Keratinocyte (primary cell): ENCODE measurements at places on chromosomes 11 and 22. TPM values are rescaled to one million over a fixed set of nuclear protein-coding genes. Genes with fewer than 3 reads are reported as not detected.

DNA sequence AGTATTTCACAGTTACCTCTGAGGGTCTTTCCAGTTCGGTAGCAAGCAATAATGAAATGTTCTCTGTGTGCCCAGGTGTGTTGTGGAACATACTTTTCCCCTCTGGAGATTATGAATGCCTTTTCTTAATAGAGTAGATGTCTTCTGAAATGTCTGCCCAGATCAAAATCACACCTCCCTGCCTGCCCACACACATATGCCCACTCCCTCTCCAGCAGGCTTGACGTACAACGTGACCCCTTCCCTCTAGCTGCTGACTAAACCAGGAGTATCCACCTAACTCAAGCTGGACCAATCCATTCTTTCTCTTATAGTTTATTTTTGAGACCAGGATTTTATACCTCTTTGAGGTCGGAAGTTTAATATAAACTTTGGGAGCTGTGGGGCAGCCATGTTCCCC lies 48.7 kb downstream of the ME3 start:
- no peaks in the 10 kb centered on the region for H3K27me3 ChIP-seq
- peak overlapping the region; percentile 83 for H3K27ac ChIP-seq
- H3K36me3 ChIP-seq, result no peaks in the 10 kb centered on the region
- DNase-seq, result no peak
- peak overlapping the region; percentile 53 for H3K4me3 ChIP-seq

JHY gene
- polyA plus RNA-seq, result 3.6 to 4.0 TPM (median 3.9 TPM) in 3 replicates

- no peak overlapping the region for H3K4me3 ChIP-seq
- no peaks in the 10 kb centered on the region for H3K27me3 ChIP-seq
- H3K4me1 ChIP-seq, result no peaks in the 10 kb centered on the region
- no peaks in the 10 kb centered on the region for H3K36me3 ChIP-seq
These were observed 7.4 kb downstream of the CD5 start for GRCh38 chr11:61109671-61110070.

DNA sequence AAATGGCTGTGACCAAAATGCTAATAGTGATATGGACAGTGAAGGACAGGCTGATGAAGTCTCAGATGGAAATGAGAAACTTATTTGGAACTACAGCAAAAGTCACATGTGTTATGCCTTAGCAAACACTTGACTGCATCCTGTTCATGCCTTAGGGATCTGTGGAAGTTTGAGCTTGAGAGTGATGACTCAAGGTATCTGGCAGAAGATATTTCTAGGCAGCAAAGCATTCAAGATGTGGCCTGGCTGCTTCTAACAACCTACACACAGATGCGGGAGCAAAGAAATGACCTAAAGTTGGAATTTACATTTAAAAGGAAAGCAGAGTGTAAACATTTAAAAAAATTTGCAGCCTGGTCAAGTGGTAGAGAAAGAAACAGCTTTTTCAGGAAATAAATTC lies 28.1 kb upstream of the CD81 start:
- no peaks in the 10 kb centered on the region for H3K4me1 ChIP-seq
- no peaks in the 10 kb centered on the region for H3K27me3 ChIP-seq
- no peak overlapping the region for H3K27ac ChIP-seq
- H3K4me3 ChIP-seq, result no peak overlapping the region
- no peaks in the 10 kb centered on the region for H3K36me3 ChIP-seq
- DNase-seq, result no peak

DNA sequence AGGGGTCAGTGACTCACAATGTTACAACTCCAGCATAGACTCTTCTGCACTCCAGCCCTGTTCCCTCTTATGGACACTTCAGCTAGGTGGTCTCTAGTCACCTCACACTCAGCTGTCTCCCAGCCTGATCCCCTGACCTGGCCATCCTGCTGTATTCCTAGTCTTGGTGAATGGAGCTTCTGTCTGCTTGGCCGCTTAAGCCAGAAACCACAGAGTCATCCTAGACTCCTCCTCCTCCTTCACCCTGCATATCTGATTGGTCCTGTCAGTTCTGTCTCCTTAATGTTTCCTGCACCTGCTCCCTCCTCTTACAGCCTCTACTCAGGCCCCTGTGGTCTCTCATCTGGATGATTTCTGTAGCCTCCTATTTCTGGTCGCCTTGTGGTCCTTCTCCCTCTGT lies 144.9 kb downstream of the HIPK3 start:
- no peaks in the 10 kb centered on the region for H3K4me1 ChIP-seq
- no peaks in the 10 kb centered on the region for H3K36me3 ChIP-seq
- no peaks in the 10 kb centered on the region for H3K27me3 ChIP-seq
- DNase-seq, result no peak

GRCh38 chr11:20873054-20873453 lies 203.7 kb downstream of the NELL1 start:
- H3K4me1 ChIP-seq, result no peaks in the 10 kb centered on the region
- no peak overlapping the region for H3K27ac ChIP-seq
- no peaks in the 10 kb centered on the region for H3K27me3 ChIP-seq
- H3K36me3 ChIP-seq, result no peaks in the 10 kb centered on the region

- H3K36me3 ChIP-seq, result no peaks in the 10 kb centered on the region
- no peaks in the 10 kb centered on the region for H3K27me3 ChIP-seq
- H3K27ac ChIP-seq, result no peak overlapping the region
- DNase-seq, result no peak
These were observed 28.2 kb downstream of the SIK3 start for GRCh38 chr11:117070016-117070415.

- H3K36me3 ChIP-seq, result no peaks in the 10 kb centered on the region
- no peak for DNase-seq
- H3K27ac ChIP-seq, result no peak overlapping the region
- H3K4me1 ChIP-seq, result no peaks in the 10 kb centered on the region
- H3K27me3 ChIP-seq, result no peaks in the 10 kb centered on the region
- H3K4me3 ChIP-seq, result no peak overlapping the region
These were observed 36.7 kb downstream of the ADAMTS8 start for GRCh38 chr11:130391711-130392110.
